ENCODE measurements at places on chromosomes 13 and 19.

DNA sequence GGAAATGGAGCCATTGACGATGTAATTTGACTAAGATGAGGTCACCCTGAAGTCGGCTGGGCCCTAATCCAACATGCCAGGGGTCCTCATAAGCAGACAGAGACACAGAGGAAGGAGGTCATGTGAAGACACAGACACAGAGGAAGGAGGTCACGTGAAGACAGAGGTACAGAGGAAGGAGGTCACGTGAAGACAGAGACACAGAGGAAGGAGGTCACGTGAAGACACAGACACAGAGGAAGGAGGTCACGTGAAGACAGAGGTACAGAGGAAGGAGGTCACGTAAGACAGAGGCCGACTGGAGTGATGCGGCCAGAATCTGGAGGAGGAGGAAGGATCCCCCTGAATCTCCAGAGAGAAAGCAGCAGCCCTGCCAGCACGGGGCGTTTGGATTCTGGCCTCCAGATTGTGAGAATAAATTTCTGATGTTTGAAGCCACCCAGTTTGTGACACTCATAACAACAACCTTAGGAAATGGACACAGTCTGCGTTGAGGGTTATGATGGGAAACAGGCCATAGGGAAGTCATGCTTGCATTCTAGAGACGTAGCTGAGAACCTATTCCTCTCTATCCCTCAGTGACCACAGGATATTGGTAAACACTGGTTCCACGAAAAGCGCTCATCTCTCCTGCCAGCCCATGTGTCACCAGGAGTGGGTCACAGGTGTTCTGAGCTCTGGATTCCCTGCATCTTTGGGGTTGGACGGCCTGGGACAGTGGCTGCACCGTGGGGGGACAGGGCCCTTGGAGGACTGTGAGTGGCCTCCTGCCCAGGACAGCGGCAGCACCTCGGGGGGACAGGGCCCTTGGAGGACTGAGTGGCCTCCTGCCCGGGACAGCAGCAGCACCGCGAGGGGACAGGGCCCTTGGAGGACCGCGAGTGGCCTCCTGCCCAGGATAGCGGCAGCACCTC, 108.5 kb downstream of the SOX1 start:
- DNase-seq, result no peak

DNA sequence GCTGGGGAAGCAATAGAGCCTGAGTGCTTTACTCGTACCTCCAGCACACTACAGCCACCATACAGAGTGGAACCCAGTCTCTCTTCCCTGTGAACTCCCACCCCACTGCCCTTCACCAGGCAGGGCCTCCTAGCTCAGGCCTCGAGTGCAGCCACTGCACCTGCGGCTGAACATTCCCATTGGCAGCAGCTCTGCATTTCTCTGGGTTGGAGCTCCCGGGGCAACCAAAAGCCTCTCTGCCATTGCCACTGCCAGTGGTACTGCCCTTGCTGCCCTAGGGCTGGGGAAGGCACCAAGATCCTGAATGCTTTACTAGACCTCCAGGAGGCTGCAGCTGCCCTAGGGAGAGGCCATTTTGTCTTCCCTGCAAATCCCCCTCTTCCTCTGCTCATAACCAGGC, 266.8 kb downstream of the TDRD3 start:
- no peak for DNase-seq

GRCh38 chr13:113109151-113110047, 3.8 kb downstream of the F7 start:
- DNase-seq, result no peak

DNA sequence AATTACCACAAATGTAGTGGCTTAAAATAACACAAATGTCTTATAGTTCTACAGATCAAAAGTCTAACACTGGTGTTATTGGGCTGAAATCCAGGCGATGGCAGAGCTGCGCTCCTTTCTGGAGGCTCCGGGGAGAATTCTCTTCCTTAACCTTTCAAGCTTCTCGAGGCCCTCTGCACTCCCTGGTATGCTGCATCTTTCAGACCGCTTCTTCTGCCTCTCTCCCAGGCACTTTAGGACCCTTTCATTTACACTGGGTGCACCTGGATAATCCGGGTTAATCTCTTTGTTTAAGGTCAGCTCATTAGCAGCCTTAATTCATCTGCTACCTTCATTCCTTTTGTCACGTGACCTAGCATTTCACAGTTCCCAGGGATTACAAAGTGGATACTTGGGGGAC, 211.3 kb upstream of the RFC3 start:
- no peak for DNase-seq

DNA sequence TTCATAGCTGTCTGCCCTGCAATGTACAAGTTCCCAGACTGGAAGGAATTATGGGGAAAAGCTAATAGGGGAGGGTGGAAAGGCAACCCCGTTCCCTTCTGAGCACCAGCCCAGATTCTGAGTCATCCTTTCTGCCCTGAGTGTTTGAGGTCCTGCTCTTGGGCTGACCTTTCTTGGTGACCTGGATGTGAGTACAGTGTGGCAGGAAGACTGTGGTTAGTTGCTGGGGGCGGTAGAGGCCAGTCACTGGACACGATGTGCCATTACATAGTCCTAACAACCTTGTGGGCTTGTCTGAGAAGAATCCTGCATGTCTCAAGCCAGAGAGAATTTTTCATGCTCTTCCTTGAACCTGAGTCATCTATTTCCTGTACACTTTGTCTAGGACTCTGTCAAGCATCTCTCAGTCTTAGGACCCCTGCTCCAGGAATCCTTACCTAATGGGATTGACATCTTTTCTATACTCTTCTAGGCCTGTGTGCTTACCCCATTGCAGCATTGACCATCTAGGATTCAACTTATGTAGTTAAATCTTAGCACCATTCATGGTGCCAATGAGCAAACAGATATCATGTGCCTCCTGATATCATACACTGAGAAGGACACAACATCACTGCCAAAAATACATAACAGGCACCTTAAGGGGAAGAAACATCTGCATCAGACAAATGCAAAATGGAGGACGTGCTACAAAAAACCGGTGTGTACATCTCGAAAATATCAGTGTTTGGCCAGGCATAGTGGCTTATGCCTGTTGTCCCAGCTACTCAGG, 8.1 kb upstream of the ANGPTL4 start:
- peak; percentile 94 for DNase-seq

DNA sequence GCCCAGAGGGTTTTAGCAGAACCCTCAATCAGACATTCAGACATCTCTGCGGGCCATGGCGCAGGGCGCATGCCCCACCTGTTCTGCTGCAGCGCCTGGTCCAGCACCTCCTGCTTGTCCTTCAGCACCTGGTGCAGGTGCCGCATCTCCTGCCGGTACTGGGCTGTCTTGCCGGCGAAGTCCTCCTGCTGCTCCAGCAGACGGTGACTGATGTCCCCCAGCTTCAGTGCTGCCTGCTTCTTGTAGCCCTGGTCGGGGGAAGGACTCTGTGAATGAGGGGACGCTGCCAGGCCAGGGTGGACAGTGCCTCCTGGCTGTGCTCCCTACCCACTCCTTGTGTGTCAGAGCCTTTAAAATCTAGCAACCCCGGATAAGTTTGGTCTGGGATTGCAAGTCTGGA, 12.2 kb upstream of the SLC7A9 start:
- no peak for DNase-seq

DNA sequence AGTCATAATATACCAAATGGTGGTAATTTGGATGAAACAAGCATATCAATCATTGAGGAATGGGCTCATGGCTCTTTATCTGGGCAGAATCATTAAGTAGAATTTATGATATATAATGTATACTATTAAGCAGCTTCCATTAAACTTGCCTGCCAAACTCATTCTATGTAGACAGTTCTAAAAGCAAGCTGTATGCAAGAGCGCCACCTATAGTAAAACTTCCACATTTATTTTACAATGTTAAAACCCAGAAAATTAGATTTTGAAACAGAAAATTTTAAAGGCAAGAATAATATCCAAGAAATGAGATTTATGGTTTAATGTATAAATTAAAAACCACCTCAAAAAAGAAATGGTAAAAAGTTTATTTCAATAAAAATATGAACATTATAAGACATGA, 161.5 kb downstream of the MZT1 start:
- peak; percentile 32 for DNase-seq

- DNase-seq, result no peak
Measured at GRCh38 chr13:114202581-114202980, 23.5 kb downstream of the CFAP97D2 start.

DNA sequence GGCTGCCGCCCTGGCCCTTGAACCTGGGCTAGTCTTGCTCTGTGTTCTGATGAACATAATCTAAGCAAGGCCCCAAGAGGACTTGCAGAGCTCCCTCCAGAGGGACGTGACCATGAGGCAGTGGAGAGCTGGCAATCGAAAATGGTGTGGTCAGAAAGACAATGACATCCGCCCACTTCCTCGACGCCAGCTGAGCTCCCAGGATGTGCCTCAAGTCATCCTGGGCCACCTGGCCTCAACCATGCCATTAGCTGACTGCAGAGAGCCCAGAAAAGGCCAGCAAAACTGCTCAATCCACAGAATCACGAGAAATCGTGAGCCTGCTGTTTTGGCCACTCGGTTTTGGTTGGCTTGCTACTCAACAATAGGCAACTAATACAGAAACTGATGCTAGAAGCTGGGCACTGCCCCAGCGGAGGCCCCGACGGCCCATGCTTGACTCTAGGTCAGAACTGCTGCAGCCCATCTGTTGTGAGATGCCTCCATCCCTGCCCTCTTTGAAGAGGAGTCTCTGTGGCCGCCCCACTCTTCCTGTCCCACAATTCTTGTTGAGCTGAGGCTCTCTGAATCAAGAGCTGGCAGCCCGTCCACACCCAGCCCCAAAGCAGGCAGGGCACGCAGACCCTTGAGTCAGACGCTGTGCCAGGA, 53.3 kb downstream of the STK24 start:
- DNase-seq, result no peak

DNA sequence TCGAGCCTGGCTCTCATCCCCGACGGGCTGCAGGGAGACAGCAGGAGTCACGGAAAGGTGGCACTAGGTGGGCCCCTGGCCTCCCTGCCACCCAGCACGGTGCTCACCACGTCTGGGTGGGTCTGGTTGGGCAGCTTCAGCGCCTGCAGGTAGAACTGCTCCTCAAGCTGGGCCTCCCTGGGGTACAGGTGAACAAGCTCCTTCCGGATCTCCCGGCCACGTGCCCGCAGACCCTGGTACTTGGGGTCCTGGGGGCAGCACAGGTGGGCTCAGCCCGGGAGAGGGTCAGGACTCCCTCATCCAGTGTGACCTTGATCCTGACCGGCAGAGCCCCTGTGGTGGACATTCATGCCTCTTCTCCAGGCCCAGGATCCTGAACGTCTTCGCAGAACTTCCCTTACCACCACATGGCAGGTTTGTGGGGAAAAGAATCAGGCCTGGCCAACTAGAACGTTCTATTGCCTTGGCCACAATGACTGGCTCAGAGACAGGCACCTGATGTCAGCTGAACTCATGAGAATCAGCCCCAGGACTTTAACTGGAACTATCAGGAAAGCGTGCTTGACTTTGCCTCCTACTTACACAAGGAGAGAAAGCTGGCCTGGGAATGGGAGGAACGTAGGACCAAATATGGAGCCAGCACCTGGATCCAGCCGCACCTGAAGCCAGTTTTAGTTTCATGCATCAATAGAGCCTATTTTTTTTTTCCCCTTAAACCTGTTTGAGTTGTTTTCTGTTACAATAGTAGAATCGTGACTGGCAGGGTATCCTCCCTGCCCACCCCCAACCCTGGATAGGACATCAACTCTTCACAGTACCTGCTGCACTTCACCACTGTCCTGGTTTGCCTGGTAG, 8.9 kb downstream of the SARS2 start:
- DNase-seq, result no peak

- DNase-seq, result no peak
Measured at GRCh38 chr19:310141-310651, 19.0 kb upstream of the PLPP2 start.

DNA sequence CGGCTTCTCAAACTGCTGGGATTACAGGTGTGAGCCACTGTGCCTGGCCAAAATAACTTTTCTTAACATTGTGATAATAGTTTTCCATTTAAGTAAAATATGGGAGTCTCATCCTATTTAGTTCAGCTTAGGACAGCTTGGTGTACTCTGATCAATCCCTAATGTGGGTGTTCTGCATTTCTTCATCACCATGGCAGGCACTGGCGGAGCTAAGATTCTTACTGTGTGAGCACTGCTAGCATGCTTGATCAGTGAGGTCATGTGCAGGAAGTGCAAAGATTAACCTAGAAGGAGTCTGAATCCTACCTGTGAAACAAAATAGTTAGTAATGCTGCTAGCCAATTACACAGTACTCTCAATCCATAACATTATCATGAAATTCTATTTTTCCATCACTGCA, 1684.2 kb upstream of the SLC10A2 start:
- no peak for DNase-seq

DNA sequence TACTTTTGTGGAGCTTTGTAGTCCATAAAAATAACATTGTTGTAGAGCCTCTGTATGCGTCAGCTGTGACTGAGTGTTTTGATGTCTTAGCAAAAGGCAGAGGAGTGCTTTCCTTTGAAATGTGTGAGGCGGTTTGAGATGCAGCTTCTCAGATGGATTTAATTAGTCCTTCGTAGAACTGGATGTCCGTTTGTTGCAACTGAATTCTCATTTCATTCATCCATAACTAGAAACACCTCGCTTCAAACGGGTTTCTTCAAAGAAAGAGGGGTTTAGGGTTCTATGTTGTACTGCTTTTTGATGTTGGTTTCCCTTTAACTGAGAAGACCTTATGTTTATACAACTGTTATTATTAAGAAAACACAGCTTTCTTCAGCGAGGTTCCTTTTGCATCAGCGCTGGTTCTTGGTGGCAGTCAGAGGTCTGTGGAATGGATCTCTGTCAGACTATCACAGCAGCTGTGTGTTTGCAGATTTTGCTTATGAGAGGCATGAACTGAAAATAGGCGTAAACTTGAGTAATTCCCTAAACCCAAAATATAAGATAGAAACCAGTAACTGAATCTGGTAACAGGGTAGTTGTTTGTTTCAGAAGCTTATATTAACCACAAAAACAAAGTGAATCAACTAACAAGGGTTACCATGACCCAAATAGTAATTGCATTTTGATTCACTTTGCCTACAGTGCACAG, 194.4 kb downstream of the GGACT start:
- no peak for DNase-seq

DNA sequence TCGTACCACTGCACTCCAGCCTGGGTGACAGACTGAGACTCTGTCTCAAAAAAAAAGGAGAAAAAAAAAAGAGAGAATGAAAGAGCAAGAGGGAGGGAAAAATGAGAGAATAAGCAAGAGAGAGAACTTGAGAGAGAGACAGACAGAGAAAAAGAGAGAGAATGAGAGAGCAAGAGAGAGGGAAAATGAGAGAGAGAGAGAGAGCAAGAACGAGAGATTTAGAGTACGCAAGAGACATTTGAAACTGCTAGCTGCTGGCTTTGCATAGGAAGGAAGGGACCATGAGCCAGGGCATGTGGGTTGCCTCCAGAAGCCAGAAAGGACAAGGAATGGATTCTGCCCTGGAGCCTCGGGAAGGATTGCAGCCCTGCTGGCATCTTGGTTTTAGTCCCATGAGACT, 9.6 kb upstream of the ADGRE1 start:
- no peak for DNase-seq

DNA sequence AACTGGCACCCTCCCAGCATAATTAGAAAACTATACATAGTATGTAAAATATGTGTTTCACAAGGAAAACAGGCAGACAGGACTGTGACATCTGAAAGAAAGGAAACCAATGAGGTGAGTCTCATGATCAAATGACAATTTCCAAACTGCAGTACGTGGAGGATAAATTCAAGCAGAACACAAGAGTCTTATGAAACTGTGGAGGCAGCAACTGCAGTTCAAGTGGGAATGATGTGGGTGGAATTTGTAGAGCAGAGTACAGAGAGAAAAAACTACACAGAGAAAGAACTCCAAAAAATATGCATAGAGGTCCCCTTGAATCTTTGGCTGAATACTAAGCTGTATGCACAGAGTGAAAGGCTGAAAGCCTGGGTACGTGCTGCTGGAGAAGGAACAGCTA, 9.7 kb downstream of the SIGLEC6 start:
- peak; percentile 66 for DNase-seq

GRCh38 chr13:41505209-41505835, 48.0 kb downstream of the RGCC start:
- DNase-seq, result no peak

Data from inflammatory macrophage (primary cell).